ENCODE measurements at places on chromosomes 12 and 14.

DNA sequence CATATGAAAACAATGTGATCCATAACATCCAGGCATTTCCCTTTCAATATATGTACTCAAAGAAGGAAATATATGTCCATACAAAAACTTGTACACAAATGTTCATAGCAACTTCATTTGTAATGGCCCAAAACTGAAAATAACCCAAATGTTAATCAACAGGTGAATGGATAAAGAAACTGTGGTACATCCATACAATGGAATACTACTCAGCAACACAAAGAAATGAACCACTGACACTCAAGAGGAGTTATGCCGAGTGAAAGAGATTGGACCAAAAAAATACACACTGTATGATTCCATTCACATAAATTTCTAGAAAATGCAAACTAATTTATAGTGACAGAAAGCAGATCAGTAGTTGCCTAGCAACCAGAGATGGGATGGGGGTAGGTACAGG is 30.3 kb upstream of the GXYLT1 start:
- no peak for DNase-seq

DNA sequence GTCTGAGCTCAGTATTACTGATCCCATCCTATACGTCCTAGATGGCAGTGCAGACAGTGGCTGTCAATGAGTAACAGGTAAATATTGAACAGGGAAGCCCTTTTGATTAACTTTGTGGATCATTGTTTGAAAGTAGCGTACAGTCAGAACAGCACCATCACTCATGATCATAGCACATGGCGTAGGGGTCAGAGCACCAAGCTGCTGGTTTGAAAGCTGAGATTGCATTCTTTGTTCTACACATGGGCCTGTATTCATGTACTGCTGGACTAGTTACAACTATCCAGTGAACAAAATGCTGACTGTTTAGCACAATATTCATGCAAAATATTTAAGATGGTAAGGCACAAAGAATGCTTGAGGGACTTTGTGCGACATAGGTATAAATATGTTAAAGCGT is 131.8 kb downstream of the NPAS3 start:
- DNase-seq = no peak

DNA sequence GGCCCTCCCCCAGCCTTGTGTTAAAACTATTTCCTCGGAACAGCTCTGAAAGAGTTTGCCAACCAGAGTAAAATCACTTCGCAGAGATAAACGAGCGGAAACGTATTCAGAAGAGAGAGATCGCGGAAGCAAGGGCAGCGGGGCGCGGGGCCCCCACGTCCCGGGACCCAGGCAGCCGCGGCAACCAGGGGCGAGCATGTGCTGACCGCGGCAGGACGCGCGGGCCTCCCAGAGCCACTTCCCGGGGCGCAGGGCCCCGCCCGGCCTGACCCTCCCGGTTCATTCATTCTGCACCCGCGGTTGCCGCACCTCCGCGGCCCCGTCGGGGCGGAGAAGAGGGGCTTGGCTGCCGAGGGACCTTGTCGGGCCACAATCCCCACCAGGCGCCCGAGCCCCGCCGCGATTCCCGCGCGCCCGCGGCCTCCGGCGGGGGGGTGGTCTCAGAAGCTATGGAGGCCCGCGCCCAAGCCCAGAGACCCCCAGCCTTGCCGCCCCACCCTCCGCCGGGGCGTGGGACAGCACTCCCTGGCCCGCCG is 598 bp downstream of the UBE2N start:
- DNase-seq = peak; percentile 40

DNA sequence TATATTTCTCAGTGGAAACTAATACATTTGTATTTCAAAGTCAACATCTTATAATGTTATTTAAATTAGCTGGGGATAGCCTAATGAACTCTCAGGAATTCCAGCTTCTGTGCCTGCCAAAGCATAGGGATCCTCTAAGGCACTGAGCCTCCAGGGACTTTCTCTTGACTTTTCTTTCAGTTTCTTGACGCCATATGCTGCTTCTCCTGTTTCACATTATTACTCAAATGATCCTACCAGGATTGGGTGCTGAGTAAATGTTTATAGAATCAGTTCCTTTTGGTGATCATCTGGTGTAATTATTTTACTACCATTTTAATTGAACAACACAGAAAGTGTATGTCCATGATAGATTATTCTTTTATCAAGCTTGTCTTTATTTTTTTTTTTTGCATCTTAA is 7.9 kb downstream of the METTL25 start:
- DNase-seq = no peak

- no peak for DNase-seq
These were observed 199.8 kb downstream of the RBM19 start for GRCh38 chr12:113766131-113766878.

DNA sequence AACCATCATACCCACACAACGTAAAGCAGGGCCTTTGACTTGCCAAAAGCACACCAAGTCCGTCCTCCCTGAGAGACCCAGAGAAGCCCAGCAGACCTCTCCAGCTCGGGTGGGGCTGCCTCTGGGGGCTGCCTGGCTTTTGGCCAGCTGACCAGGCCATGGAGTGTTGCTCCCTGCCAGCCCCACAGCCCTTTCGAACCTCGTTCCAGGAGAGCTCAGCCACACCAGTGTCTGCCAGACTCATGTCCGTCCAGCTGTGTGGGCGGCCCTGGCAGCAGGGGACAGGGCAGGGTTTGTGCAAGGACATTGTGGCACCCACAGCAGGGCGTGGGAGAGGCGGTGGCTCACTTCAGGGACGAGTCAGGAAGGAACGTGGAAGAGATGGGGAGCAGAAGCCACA is 22.6 kb upstream of the IRF2BPL start:
- no peak for DNase-seq

DNA sequence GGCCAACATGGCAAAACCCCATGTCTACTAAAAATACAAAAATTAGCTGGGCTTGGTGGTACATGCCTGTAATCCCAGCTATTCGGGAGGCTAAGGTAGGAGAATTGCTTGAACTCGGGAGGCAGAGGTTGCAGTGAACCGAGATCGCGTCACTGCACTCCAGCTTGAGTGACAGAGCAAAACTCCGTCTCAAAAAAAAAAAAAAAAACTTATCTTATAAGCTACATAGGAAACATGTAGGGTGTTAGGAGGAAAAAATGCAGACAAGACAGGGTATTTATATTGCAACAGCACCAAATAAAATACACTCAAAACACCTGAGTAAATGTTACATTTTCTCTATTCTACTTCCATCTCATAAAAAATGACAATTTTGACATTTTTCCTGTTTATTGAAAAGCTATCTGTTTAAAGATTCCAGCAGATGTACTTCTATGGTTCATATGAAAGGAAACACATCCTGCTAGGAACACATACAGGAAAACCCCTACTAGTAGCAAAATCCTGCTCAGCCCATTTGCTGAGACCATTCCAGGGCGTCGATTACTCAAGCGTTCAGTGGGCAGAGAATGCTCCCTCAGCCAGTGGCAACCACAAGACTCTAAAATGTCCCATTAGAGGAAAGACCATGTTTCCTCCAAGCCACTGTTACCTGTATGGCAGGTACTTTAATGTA is 19.7 kb downstream of the CORO1C start:
- no peak for DNase-seq

GRCh38 chr12:52691076-52691840 is 11.1 kb upstream of the KRT1 start:
- DNase-seq = peak; percentile 8

DNA sequence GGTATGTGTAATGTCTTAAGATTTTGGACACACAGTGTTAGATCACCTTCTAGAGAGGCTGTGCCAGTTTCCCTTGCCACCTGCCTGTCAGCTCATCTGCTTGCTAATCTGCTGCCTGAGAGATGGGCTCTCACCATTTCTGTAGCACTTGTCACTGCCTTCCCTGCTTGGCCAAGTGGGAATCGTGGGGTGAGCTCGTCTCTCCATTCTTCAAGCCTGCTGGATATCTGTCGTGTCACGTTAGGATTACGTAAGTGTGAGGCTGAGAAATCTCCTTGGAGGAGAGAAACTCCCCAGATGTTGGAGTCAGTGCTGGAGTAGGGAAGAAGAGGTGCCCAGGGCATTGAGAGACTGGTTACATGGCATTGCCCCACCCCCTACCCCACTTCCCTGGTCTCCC is 8.6 kb upstream of the RPH3A start:
- DNase-seq = no peak

DNA sequence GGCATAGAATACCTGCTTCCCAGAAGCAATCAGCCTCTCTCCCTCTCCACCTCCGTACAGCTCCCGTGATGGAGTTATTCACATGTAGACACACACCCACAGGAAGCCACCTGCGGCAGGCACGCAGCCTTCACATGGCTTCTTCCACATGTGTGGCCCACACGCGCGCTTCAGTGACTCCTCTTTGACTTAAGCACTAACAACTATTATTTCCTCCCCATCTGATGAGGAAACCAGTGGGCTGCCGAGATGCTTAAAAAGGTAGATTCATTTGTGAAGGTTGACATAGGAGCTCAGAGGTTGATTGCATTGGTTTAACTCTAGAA is 69.3 kb downstream of the PRMT8 start:
- no peak for DNase-seq
